Upper lobe of right lung (tissue), 1 donor: ENCODE measurements at places on chromosomes 4 and X. TPM values are rescaled to one million over a fixed set of nuclear protein-coding genes. Genes with fewer than 3 reads are reported as not detected.

GRCh38 chr4:87416965-87417364 lies 5.4 kb upstream of the NUDT9 start:
- DNase-seq: no peak
- H3K36me3 ChIP-seq: no peaks in the 10 kb centered on the region
- H3K27me3 ChIP-seq: no peaks in the 10 kb centered on the region

GRCh38 chr4:120447774-120448173 lies 381.1 kb upstream of the MAD2L1 start:
- no peak overlapping the region for H3K27ac ChIP-seq
- H3K27me3 ChIP-seq: no peaks in the 10 kb centered on the region
- no peak overlapping the region for H3K4me3 ChIP-seq

DNA sequence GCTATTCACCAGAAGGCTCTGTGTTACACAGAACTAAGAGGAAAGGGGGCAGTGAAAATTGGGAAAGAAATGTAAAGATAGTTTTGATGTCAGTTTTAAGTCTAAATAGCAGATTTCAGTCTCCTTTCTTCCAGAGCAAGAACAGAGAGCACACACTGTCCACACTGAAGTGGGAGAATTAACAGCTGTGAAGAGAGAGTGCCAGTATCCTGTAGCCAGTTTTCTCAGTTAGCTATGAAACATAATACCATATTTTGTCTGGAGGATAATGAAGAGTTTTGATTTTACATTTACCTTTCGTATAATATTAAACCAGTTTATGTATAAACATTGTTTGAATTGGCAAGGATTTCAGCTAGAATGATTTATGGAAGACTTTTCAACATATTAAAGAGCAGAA lies 35.1 kb downstream of the FBXO8 start:
- DNase-seq: no peak
- no peaks in the 10 kb centered on the region for H3K36me3 ChIP-seq
- no peaks in the 10 kb centered on the region for H3K4me1 ChIP-seq
- H3K27me3 ChIP-seq: no peaks in the 10 kb centered on the region
- H3K4me3 ChIP-seq: no peak overlapping the region
- H3K27ac ChIP-seq: no peak overlapping the region

DNA sequence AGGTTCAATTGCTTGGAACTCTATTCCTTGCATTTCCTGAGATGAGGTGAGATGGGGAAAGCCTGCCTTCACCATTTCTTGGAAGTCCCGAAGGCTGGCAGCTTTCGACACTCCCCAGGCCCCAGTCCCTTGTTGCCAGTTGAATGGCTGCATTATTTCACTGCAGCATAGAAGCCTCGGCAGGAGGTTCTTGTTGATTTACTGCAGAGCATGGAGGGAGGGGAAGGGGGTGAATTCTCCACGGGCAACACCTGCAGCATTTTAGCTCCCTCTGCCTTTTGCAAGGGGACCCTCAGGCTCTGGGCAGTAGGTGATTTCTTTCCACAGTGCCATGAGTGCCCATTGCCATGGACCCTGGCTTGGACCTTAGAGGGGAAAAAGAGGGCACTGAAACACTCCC lies 10.7 kb upstream of the BCLAF3 start:
- no peak overlapping the region for H3K4me3 ChIP-seq
- H3K4me1 ChIP-seq: no peaks in the 10 kb centered on the region
- no peaks in the 10 kb centered on the region for H3K27me3 ChIP-seq
- no peaks in the 10 kb centered on the region for H3K36me3 ChIP-seq

DNA sequence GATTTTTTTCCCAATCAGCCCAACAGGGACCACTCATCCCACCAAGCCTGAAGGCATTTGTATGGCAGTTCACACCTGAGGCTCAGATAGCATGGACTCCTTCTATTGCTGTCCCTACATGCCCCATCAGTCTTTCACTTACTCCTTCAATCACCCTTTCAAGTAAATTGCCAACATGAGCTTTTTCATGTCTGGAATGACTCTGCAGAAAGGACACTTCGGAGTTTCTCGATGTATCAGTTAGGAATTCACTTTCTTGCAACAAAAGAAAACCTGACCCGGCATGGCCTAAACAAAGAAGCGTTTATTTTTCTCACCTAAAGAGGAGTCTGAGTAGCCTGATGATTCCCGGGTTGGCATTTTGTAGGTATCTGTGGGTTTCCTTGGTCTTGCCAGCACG lies 38.6 kb downstream of the RXFP1 start:
- H3K27me3 ChIP-seq: no peaks in the 10 kb centered on the region
- no peak overlapping the region for H3K4me3 ChIP-seq
- no peaks in the 10 kb centered on the region for H3K4me1 ChIP-seq
- no peaks in the 10 kb centered on the region for H3K36me3 ChIP-seq
- no peak overlapping the region for H3K27ac ChIP-seq

DNA sequence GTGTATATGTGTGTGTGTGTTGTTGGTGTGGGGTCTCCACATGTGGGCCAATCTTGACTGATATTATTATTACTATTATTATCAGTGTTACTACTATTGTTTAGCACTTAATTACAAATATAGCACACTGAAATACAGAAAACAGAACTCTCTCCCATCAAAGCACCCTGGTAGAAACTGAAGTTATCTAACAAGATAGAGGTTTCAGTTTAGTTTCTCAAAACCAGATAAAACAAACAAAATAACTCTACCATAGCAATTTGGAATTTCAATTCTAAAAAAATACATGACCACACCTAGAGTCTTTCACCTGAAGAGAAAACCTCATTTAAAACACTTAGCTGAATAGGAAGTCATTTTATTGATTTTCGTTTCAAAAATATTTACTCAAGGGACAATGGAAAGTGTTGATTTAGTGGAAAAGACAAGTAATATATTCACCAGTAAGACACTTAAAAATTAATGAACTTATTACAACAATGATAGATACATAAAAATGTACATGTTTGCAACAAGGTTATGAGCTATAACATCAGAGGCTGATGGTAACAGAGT lies 252.3 kb downstream of the PDHA2 start:
- no peaks in the 10 kb centered on the region for H3K36me3 ChIP-seq
- no peak for DNase-seq
- H3K4me1 ChIP-seq: no peaks in the 10 kb centered on the region
- H3K27me3 ChIP-seq: no peaks in the 10 kb centered on the region
- no peak overlapping the region for H3K4me3 ChIP-seq

GRCh38 chr4:6345096-6345830 lies 75.6 kb downstream of the WFS1 start:
- no peak overlapping the region for H3K4me3 ChIP-seq
- H3K36me3 ChIP-seq: no peaks in the 10 kb centered on the region

GRCh38 chr4:83489711-83490326 lies 4.9 kb upstream of the ABRAXAS1 start:
- H3K4me3 ChIP-seq: no peak overlapping the region
- H3K36me3 ChIP-seq: no peaks in the 10 kb centered on the region
- peaks cover 8% of the 10 kb centered on the region for H3K4me1 ChIP-seq

GRCh38 chrX:314049-314448 lies 4.5 kb downstream of the GTPBP6 start:
- no peak for DNase-seq
- no peak overlapping the region for H3K27ac ChIP-seq
- no peaks in the 10 kb centered on the region for H3K27me3 ChIP-seq
- H3K4me3 ChIP-seq: no peak overlapping the region
- no peaks in the 10 kb centered on the region for H3K4me1 ChIP-seq
- H3K36me3 ChIP-seq: peaks cover 50% of the 10 kb centered on the region

- H3K4me1 ChIP-seq: no peaks in the 10 kb centered on the region
- no peaks in the 10 kb centered on the region for H3K27me3 ChIP-seq
- DNase-seq: no peak
- H3K4me3 ChIP-seq: no peak overlapping the region
Measured at GRCh38 chrX:19003756-19004155, 19.8 kb upstream of the PHKA2 start.

DNA sequence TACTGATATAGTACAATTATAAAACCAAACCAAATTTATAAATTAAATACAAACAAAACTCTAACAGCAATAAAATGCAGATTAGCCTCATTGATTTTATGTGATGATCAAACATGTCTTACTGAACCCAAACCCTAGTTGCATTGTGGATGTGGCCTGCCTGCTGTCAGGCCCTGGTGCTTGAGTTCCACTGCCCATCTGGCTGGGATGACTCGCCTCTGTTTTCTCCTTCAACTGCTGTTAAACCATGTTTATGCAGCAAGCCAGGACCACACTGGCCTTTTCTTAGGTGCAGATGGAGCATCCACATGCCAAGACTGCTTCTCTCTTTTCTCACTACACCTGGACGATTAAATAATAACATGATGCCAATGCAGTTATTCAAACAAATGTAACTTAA lies 22.6 kb downstream of the NAP1L5 start:
- H3K27me3 ChIP-seq: no peaks in the 10 kb centered on the region
- peaks cover 56% of the 10 kb centered on the region for H3K36me3 ChIP-seq
- no peak overlapping the region for H3K27ac ChIP-seq
- H3K4me3 ChIP-seq: no peak overlapping the region

- H3K36me3 ChIP-seq: peaks cover 15% of the 10 kb centered on the region
- no peak overlapping the region for H3K4me3 ChIP-seq
Measured at GRCh38 chr4:94455081-94455480, 3.3 kb downstream of the PDLIM5 start.

DNA sequence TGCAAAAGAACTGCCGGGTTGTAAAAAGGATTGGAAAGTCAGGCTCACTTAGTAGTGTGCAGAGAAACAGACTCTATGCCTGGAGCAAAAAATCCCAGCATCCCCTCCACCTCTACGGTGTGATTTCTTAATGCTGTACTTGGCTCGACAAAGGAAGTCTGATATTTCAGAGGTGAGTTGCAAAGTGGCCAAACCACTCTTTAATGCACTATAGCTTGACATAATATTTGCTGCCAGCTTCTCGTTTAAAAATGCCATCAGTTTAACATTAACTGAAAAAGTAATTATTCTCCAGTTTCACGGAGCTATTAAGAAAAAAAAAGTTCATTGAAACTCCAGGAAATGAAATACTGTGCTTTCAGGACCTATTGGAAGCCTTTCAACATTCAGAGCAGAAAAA lies 448.3 kb upstream of the ZFP42 start:
- no peaks in the 10 kb centered on the region for H3K4me1 ChIP-seq
- no peaks in the 10 kb centered on the region for H3K36me3 ChIP-seq
- DNase-seq: no peak
- H3K27me3 ChIP-seq: no peaks in the 10 kb centered on the region
- no peak overlapping the region for H3K27ac ChIP-seq
- H3K4me3 ChIP-seq: no peak overlapping the region

DNA sequence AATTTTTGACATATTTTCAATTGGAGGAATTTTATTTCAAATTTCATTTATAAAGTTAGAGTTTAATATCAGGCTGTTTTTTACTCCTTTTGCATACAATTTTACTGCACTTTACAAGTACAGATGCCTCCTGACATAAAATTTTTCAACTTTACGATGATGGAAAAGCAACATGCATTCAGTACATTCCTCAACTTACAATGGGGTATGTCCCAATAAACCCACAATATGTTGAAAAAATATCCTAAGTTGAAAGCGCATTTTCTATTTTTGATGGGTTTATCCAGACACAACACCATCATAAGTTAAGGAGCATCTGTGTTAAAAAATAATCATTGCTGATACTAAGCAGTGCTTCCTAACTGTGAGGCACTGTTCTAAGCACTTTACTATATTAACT lies 4.3 kb downstream of the KLHL5 start:
- no peak overlapping the region for H3K4me3 ChIP-seq
- peaks cover 4% of the 10 kb centered on the region for H3K4me1 ChIP-seq
- no peaks in the 10 kb centered on the region for H3K27me3 ChIP-seq
- no peaks in the 10 kb centered on the region for H3K36me3 ChIP-seq
- no peak overlapping the region for H3K27ac ChIP-seq

- DNase-seq: no peak
- no peaks in the 10 kb centered on the region for H3K27me3 ChIP-seq
- H3K27ac ChIP-seq: no peak overlapping the region
Measured at GRCh38 chrX:19931146-19931545, 43.7 kb upstream of the SH3KBP1 start.

DUX4 gene
- not detected for total RNA-seq

PITX2 gene
- total RNA-seq: not detected

PDE6B gene
- total RNA-seq: 9.1 TPM

PAGE2B gene
- not detected for total RNA-seq
